Fibroblast of skin of right quadriceps (primary cell): ENCODE measurements at places on chromosomes 3 and 15.

GRCh38 chr3:170038434-170039110 is 777 bp downstream of the GPR160 start:
- no peak for DNase-seq

DNA sequence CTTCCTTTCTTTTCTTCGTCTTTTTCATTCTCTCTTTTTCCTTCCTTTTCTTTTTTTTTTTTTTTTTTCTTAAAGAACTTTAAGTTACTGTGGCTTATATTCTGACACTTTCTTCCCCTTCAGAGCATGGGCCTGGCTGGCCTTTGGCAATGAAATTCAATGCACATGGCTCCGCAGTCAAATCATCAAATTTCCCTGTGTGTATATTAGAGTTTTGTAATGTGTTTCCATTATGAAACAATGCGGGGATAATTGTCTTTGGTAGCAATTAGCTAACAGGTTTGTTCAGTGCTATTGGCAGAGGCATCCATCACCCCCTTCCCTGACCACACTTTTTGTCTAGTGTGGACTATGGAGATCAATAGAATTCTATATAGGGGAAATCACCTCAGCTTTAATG is 80.5 kb downstream of the CDIN1 start:
- no peak for DNase-seq

- peak; percentile 68 for DNase-seq
These were observed 93.9 kb downstream of the EOMES start for GRCh38 chr3:27628026-27628750.

- no peak for DNase-seq
These were observed 3.0 kb upstream of the NECTIN3 start for GRCh38 chr3:111068574-111068973.

DNA sequence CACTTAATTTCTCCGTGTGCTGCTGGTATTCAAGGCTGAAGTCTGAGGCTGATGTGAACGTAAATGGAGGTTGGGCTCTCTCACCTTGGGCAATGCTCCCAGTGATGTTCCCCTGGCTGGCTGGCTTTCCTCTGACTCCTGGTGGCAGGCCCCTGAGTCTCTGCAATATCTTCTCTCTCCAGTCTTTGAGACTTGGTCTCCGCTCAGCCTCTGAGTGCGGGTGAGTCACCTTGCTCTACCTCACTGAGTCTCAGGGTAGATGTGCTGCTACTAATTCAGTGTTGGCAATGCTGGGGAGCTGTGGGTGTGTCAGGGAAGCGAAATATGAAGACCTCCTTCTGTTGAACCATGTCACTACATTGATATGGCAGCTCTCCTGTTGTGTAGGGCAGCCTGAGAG is 31.3 kb upstream of the TRIM59 start:
- DNase-seq = peak; percentile 54

- peak; percentile 82 for DNase-seq
These were observed 545.3 kb downstream of the GBE1 start for GRCh38 chr3:81216192-81216591.

DNA sequence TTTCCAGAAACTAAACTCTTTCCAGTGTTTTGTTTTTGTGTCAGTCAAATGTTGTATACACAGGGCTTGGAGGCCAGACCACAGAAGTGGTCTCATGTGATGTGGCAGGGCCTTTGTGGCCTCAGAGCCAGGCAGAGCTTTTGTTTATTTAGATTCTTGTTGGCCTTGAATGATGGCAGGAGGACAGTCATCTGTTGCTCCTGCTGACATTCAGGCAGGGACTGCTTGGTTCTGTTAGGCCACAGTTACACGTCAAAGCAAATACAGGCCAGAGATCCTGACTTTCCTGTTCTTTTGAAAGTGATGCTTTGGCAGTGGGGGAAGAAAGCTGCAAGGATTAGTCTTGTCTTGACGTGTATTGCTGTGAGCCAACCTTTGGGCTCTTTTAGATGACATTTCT is 325.1 kb downstream of the CACNA2D3 start:
- DNase-seq = no peak

GRCh38 chr3:117844676-117845075 is 1135.1 kb downstream of the TUSC7 start:
- DNase-seq = no peak

DNA sequence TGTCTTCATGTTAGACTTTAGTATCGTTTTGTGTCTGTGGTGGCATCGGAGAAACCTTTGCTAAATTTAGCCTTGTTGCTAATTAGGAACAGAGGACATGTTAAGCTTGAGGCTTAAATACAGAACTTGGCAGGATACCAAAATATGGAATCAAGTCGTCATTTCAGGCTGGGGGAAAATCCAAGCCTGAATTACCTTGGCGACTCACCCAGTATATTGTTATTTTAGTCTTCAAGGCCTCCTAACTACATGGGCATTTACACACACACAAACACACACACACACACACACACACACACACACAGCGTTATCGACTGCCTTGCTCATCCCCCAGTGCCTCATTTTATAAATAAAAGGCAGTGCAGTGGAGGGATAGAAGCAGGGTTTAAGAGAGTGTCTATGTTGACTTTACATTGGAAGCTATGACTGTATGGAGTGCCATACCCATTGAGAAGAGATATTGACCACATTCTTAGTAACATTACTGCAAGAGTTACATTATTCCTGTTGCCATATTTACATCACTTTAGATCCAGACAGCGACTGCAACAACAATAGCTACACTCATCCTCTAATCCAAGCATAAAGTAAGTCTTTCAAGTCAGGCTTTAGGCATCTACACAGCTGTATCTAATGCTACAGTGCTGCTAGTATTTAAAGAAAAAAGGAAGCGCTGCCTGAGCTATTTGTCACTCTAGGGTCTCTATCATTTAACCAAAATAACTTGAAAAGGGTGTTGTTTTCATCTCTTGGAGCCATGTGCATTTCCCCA is 210.8 kb upstream of the SEMA6D start:
- peak; percentile 89 for DNase-seq

DNA sequence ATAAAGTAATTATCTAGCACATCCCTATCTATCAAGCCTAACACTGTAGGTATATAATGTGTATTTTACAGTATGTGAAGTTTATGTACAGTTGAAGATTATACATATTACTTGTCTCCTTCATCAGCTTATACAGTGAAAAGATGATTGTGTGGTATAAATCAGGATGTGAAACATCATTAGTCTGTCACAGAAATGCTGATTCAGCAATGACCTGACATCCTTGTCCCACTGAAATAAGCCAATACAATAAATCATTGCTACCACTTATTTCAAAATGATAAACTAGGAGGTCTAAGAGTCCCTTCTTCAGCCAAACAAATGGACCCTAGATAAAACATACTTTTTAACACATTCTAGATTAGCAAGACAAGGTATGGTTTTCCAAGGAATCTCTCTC is 225.3 kb downstream of the OCA2 start:
- DNase-seq = no peak

DNA sequence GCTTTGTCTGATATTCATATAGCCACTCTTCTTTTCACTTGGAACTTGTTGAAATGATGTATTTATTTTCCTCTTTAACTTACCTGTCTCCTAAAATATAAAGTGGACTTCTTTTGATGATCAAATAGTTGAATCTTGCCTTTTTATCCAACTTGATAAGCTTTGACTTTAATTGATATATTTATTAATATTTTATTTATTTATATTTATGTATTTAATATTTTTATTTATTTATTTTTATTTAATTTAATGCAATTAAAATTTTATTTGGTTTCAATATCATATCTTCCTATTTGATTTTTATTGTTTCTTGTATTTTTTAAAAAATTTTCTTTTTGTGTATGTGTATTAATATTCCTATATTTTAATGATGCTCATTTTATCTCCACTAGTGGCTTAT is 555.1 kb upstream of the EPHA6 start:
- DNase-seq = no peak

DNA sequence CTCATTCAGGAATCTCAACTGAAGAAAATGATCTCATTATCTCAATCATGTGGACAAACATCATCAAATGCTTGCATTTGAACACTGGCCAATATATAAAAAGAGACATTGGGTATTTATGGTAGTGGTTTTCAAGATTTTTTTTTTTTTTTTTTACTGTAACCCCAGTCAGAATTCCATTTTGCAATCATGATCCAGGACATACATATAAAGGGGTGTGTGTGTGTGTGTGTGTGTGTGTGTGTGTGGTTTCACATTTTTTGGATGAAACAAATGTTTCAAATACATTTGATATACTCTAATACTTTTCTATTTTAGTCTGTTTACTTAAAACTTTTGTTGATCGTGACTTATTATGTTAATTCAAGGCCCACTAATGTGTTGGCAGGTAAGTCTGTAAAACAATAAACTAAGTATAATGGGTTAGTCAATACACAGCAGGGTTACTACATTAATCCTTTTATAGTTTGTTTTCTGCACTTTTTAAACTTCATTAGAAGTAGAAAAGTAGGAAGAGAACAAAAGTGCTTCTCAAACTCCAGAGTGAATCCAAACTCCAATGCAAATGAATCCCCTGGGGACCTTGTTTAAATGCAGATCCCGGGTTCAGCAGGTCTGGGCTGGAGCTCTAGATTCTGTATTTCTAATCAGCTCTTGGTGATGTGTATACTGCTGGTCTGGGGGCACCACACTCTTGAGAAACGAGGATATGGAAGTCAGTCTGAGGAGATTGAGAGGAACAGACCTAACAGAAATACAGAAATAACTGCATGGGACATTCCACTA is 17.6 kb downstream of the THRB start:
- peak; percentile 63 for DNase-seq

DNA sequence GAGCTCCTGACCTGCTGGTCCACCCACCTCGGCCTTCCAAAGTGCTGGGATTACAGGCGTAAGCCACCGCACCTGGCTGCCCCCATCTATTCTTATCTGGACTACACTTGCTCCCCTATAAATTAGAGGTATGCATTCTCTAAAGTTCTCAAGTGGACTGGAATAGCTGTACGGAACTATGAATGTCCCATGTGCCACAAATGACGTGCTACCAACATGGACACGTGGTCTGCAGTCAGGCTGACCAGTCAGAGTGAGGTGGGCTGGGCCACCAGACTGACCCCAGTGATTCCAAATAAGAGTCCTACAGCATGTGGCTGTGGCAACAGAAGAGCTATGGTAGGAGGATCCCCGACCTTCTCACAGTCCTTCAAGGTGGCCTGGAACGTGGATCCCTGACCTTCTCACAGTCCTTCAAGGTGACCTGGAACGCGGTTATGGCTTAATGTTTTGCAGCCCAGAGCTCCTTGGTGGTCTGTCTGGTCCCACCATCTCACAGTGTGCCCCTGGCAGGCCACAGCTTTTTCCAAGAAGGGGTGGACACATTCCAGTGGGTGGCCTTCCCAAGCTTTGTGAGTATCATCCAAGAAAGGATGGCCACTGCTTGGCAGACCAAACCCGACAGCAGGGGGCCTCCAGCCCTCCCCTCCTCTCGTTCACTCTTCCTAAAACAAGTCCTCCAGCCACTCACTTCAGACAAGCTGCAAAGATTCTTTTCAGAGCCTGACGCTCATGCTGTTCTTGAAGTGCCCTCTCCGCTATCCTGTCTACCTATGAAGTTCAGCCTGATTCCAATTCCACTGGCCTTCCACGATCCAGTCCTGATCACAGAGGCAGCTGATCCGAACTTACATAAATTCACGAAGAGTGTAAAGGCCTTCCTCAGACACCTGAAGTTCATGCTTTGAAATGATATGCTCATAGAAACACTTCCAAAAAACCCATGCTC is 4.4 kb downstream of the ADAMTS17 start:
- no peak for DNase-seq

- DNase-seq = no peak
These were observed 15.3 kb downstream of the TTC21A start for GRCh38 chr3:39122813-39123212.

GRCh38 chr3:186526256-186526606 is 17.9 kb downstream of the CRYGS start:
- no peak for DNase-seq

GRCh38 chr3:189516039-189516438 is 115.2 kb upstream of the TP63 start:
- peak; percentile 6 for DNase-seq

DNA sequence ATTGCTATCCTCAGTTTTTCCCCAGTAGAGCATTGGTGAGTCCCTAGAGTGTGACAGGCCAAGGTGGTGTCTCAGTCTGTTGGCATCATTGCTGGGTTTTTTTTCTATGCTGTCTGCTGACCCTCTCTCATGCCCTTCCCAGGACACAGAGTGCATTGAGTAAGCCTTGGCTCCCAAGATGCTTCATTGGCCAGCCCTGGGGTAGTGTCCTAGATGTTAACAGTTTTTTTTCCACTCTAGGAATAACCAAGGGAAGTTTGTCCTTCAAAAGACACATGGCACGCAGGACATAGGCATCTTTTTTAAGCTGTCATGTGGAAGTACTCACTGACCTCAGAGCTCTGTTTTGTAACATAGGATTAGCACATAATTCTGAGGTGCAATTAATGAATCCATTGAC is 19.5 kb downstream of the ADAMTSL3 start:
- no peak for DNase-seq

DNA sequence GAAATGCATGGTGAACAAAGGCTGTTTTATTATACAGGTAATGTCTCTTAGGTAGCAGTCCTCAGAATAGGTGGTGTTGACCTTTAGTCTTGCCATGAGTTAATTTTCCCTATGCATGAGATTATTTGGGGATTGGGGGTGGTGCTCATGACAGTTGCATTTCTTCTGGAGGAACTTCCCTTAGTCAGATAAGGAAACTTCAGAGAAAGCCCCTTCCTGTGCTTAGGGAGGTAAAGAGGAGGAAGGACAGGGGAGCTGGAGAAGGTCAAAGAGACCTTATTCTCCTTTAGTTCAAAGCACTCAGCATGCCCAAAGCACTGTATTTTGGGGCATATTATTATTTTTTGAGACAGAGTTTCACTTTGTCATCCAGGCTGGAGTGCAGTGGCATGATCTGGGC is 47.7 kb downstream of the ZBTB11 start:
- no peak for DNase-seq

- DNase-seq = no peak
These were observed 48.4 kb upstream of the KY start for GRCh38 chr3:134699141-134699711.

DNA sequence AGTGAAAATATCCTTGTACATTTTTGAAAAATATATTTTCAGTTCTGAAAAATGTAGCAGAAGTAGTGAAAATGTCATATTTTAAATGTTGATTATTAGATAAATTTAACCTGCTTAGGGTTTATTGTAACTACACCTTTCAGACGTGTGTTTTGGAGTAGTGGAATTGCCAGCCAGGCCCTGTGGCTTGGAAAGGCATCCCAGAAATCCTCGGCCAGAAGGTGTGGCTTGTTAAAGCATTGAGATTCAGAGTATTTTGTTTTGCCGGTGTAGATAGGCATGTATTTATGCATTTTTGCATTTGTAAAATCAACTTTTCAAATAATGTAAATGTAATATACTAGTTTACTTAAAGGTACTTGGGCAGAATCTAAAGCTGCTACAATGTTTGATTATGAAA is 7.0 kb downstream of the EBLN2 start:
- DNase-seq = no peak
